Left renal cortex interstitium (tissue), 4 donors: ENCODE measurements at places on chromosomes 5 and 9. TPM values are rescaled to one million over a fixed set of nuclear protein-coding genes. Genes with fewer than 3 reads are reported as not detected.

Gene LIFR
- 74.3 TPM for polyA plus RNA-seq

Gene DOCK8
- polyA plus RNA-seq: 11.9 TPM

Gene C5orf52
- polyA plus RNA-seq: not detected

Gene LPAR1
- 33.1 TPM for polyA plus RNA-seq

Gene NUP155
- 25.8 TPM for polyA plus RNA-seq

- no peak for DNase-seq
Observed at GRCh38 chr5:143135832-143136551, 267.5 kb downstream of the NR3C1 start.

GRCh38 chr9:124242331-124243194, 15.2 kb upstream of the NEK6 start:
- peak; percentile 76 for DNase-seq

- no peak for DNase-seq
Observed at GRCh38 chr5:55481293-55481855, 53.4 kb downstream of the PLPP1 start.
